ENCODE measurements at places on chromosomes 4 and X.

GRCh38 chrX:139850968-139851367, 81.9 kb downstream of the ATP11C start:
- DNase-seq = no peak

DNA sequence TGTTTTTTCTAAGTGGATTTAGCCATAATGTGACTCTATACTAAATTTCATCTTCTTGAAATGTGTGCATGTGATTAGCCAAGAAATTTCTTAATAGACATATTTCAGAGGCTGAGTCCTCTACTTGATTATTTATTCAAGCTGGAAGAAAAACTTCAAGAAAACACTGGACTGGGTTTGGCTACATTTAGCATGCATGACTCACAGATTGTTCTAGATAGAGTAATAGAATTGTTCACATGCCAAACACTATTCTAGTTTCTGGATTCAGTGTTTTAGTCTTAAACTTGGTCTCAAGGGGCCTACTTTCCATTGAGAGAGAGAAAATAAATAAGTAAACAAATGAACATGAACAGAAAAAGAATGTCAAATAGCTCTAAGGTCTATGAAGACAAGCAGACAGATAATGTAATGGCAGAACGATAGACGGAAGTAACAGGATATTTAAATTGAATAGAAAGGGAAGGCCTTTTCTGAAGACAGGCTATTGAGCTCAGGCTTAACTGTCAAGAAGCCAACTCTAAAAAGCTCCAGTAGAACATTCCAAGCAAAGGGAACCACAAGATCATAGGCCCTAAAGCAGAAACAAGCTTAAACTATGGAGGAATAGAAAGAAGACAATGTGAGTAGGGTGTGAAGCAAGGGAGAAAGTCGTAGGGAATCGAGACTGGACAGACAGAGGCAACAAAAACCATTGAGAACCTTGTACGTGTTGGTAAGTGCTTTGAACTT, 104.6 kb downstream of the TMEM144 start:
- no peak for DNase-seq

GRCh38 chr4:8080754-8081065, 77.9 kb downstream of the ABLIM2 start:
- no peak for DNase-seq

GRCh38 chrX:149004936-149005335, 500.2 kb downstream of the IDS start:
- DNase-seq = no peak

- no peak for DNase-seq
These were observed 122.4 kb upstream of the NPY2R start for GRCh38 chr4:155085843-155086530.

DNA sequence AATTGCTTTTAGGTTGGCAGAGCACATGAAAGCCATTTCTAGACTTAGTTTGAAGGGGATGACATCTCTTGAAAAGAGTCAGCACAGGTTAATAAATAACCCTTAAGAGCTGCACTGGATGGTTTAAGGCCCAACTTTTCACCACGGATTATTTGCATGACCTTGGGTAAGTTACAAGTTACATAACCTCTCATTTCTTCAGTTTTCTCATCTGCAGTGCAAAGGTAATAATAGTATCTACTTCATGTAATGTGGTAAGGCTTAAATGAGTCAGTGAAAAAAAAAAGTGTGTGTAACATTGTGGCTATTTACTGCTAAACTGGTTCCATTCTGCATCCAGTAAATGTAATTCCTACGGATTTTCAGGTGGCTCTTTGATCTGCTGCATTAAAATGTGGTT, 715.8 kb downstream of the CCSER1 start:
- DNase-seq = no peak

- DNase-seq = no peak
These were observed 121.1 kb upstream of the ATP6AP2 start for GRCh38 chrX:40459571-40460158.

GRCh38 chrX:104315555-104315954, 60.8 kb upstream of the ESX1 start:
- no peak for DNase-seq

DNA sequence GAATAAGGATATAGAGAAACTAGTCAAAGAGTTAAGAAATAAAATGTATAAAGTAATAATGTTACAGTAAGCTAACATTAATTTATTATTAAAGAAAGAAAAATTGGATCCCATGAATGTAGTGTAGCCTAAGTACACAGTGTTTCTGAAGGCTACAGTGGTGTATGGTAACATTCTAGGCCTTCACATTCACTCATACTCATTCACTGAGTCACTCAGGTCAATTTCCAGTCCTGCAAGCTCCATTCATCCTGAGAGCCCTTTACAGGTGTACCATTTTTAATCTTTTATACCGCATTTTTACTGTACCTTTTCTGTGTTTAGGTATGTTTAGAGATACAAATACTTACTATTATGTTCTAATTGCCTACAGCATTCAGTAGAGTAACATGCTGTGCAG, 120.6 kb upstream of the AGA start:
- no peak for DNase-seq

DNA sequence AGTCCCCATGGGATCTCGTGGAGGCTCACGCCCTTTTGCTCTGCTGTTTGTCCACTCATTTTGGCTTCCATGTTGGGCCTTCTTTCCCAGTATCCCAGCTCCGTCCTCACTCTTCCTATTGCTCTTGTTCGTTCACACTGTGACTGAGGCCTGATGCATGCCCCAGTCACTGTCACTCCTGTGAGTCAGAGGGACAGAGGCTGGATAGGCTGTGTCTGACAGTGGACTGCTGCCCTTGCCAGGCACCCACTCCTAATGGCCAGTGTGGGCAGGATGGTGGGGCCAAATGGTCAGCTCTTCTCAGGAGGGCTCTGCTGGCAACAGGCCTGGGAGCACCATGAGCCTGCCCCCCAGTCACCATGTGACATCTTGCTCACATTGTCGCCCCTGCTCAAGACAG, 40.0 kb downstream of the HADH start:
- DNase-seq = no peak

DNA sequence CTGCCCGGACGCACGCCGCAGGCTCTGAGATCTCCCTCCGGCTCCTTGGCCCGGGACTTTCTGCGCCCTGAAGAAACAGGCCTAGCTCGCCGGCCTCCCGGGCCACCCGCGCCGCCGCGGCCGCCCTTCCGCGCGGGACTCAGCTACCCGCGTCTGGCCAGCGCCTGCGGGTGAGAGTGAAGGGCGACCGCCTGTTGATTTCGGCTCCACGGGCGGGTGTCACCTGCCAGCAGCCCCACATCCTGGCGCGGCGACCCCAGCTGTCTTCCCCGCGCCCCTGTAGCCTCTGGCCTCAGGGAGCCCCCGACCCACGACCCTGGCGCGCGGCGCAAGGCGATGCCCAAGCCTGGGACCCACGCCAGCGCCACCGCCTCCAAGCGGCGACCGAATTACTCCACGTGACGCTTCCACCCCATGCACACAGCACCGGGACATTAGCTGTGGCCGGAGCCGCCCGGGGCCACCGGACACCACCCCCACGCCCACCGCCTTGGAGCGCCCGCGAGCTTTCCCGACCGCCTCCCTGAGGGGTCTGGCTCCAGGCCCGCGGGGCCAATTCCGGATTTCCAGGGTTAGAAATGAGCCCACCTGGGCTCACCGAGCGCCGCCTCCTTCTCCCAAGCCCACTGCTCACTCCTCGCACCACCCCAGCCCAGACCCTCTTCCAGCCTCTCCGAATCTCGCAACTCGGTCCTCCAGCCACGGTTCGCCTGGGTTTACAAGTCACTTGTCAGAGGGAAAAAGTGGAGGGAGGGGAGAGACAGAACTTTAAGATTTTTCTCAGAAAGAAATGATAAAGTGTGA, 10.2 kb downstream of the ARX start:
- DNase-seq = no peak

GRCh38 chr4:3317656-3318211, 24.9 kb downstream of the RGS12 start:
- no peak for DNase-seq

GRCh38 chrX:355329-356050, 31.2 kb downstream of the PPP2R3B start:
- DNase-seq = no peak

DNA sequence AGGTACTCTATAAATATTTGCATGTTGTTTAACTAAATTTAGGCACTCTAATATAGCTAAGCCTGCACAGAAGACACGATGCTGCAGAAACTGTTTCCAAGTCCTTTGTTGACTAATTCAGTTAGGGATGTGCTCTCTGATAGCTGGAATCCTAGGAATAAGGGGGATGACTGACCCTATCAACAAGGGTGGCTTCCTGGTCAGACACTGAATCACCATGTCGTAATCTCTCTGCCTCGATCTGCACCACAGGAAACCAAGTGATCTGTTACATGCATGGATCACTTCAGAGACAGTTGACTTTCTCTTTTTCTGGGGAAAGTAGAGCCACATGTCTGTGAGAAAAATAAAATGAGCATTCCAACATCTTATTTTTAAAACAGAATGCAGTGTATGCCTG, 169.1 kb downstream of the GUCY2F start:
- no peak for DNase-seq

- no peak for DNase-seq
These were observed 116.7 kb downstream of the AMELX start for GRCh38 chrX:11409957-11410356.

DNA sequence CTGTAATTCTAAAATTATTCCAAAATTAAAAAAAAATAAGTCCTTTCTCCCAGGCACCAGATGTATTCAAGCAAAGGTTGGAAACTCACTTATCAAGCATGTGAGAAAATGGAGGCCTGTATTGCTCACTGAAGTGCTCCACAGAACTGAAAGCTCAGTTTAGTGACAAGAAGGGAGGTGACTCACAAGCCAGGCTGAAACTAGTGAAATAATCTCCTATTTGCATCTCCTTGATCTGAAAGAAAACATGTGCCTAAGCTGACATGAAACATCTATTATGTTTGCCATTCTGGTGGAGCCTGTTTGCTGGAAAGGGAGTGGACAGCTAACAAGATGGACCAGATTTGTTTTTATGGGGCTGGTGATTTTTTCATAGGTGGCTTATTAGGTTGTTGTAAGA, 54.0 kb upstream of the AMELX start:
- DNase-seq = no peak

- DNase-seq = peak; percentile 64
These were observed 120.7 kb upstream of the TRIM2 start for GRCh38 chr4:153083447-153083947.

GRCh38 chr4:38695809-38696208, 31.8 kb downstream of the KLF3 start:
- no peak for DNase-seq

DNA sequence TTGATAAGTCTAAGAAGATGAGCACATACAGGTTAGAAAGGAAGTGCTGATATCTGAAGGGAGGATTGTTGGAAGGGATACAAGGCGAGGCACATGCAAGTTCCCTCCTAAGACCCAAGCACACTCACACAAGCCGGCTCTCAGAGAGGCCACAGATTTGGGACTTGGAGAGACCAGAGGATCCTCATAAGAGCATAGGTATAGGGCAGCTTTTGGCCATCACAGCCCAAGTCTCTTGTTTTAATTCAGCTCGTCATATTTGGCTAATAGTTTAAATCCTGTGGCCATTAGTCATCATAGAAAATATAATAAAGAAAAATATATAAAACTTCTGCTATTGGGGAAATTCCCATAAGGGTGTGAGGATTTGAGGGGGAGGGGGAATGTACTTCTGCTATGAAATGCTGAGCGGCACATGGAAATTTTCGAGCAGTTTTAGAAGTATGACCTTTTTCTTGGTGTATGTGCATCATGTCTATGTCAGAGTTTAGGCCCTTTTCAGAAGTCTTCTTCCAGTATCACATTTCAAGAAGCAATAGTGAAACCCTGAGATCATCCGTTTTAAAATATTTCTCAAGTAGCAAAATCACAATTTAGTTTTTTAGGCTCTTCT, 97.7 kb downstream of the NFKB1 start:
- DNase-seq = no peak

DNA sequence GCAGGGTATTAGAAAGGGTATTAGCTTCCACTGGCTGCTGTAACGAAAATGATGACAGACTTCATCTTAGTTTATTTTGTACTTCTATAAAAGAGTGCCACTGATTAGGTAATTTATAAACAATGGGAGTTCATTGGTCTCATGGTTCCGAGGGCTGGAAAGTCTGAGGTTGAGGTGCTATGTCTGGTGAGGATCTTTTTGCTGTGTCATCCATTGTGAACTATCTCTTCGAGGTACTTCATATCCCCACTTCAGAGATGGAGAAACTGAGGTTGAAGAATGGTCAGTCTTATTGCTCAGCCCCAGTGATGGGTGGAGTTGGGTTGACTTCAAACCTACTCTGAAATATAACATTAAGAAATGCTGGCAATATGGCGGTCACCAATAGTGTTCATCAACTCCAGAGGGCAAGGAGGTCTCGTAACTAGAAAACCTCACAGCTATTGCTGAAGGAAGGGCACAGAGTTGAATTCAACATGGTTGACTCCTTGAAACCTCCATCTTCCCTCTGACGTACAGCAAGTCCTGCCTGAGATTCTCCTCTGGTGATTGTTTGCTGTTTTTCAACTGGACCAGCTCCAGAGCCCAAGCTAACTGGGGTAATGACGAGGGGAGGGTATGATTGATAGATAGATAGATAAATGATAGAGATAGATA, 53.6 kb upstream of the SHOX start:
- DNase-seq = no peak
